ENCODE measurements at places on chromosomes 16 and 17.

GRCh38 chr17:78979780-78980623 is at the start of gene LGALS3BP:
TSS of gene LGALS3BP (minus strand) at chr17:78979923. CDS start at chr17:78977191, 2,732 bp downstream.
- DNase-seq = peak; percentile 98

GRCh38 chr16:74573622-74574021 is 33.3 kb downstream of the GLG1 start:
- no peak for DNase-seq

GRCh38 chr17:863880-864279 is 81.7 kb downstream of the MRM3 start:
- DNase-seq = no peak

DNA sequence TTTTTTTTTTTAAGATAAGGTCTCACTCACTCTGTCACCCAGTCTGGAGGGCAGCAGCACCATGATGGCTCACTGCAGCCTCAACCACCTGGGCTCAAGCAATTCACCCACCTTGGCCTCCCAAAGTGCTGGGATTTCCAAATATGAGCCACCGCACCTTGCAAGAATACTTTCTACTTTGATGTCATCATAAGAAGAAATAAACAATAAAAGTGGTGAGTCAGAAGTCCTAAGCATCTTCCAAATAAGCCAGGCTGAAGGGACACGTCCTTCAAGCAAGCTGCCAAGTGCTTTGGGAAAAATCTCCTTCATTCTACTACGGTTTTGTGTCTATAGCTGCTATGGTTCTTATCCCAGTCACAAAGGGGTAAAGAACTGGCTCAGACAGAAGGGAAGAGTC is 20.3 kb downstream of the HASPIN start:
- DNase-seq = no peak

DNA sequence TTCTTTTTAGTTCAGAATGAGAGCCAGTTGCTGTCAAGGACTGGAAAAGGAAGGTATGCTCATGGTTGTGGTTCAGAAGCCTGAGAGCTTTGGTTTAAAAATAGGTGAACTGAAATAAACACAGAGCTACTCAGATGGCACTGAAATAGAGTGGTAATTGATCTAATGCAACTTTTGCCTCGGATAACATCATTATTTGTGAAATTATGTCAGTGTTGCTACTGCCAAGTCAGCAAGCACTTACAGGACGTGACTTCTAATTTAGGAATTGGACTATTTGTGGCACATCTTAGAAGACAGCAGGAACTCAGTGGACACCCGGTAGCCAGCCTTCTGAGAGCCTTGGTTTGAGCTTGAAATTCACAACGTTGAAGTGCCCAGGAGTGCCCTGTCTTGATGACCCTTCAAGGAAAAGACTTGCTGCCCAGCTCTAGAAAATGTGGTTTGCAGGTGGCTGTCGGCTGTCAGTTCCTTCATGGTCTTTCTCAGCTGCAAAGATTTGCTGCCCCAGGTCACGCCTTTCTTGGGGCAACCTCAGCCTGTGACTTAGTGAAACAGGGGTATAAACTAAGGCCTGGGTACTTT is 42.0 kb upstream of the XYLT1 start:
- no peak for DNase-seq

DNA sequence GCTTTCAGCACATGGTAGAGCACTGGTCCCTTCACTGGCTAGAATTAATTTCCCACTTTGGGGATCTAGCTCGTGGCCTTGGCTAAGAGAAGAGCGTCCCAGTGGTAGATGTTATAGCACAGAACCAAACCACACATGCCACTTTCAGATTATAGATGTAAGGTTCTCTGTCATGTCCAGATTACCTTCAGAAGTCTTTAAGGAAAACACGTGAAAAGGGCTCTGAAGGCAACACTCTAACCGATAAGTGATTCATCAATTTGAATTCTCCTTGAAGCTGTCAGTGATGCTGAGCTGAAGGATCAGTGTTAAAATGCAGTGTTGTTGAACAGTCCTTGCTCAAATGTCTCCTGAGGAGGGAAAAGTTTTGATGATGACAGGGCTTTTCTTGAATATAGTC is 43.5 kb upstream of the VPS4A start:
- no peak for DNase-seq

GRCh38 chr16:87241137-87241771 is 75.9 kb downstream of the C16orf95 start:
- DNase-seq = no peak

DNA sequence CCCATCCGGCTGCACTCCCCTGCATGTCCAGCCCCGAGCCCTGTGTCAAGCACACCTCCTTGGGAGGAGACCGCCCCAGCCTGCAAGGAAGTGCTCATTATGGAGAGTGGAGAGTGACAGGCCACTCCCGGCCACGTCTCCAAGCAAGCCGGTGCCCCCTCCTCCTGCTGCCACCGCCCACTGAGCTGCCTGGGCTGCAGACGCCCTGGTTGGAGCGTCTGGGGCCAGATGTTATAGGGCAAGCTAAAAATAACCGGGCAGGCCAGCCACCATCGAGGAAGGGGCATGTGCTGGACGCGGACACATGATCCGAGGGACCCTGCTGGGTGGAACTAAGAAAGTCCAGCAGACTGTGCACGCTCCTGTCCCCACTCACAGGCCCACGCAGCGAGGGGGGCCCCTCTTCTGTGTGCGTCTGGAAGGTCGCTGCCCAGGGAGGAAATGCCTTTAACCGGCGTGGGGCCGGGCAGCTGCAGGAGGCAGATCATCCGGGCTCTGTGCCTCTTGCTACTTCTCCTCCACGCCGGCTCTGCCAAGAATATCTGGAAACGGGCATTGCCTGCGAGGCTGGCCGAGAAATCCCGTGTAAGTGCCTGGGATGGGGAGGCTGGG is at the start of gene WFDC1:
WFDC1 (plus strand) TSS at position 348 of the 612 bp plus-strand sequence; CDS start at position 442, 94 bp downstream.
- DNase-seq = no peak

GRCh38 chr17:16428098-16428882 is 12.9 kb downstream of the TRPV2 start:
- peak; percentile 97 for DNase-seq
